ENCODE measurements at places on chromosomes 3 and 15.

GRCh38 chr3:153379516-153379915 is 217.5 kb downstream of the RAP2B start:
- DNase-seq = no peak

DNA sequence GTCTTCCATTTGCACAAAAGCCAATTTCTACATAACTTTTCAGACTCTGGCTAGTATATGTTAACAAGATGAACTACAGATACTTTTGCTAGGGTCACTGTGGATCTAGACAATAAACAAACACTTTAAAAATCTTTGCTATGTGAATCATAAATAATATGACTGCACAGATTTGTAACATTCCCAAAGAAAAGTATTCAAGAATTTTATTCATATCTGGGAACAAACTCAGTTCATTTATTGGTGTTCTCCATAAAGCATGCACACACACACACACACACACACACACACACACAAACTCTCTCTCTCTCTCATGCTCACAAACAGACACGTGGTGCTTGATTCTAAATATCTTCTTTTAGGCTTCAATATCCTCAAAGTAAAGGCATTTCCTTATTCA is 18.8 kb upstream of the THRB start:
- no peak for DNase-seq

GRCh38 chr15:37517191-37517895 is 417.0 kb upstream of the MEIS2 start:
- DNase-seq = no peak

DNA sequence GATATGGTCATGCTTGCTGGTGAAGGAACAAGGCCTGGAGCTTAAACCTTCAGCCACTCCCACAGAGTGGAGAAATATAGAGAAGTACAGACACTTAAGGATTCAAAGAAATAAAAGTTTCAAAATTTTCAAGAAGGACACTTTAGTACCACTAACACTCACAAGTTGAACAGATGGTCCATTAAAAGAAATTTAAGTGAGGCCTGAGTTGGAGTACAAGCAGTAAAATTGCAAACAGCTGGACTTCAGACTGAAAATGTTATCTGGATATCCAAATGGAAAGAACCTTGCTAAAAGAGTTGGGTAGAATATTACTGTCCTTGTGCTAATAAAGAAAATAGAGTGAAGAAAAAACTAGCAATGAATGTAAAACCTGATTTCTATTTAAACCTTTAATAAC is 397.1 kb upstream of the KCNMB2 start:
- no peak for DNase-seq

- DNase-seq = no peak
Observed at GRCh38 chr3:139197251-139197650, 146.6 kb upstream of the MRPS22 start.

DNA sequence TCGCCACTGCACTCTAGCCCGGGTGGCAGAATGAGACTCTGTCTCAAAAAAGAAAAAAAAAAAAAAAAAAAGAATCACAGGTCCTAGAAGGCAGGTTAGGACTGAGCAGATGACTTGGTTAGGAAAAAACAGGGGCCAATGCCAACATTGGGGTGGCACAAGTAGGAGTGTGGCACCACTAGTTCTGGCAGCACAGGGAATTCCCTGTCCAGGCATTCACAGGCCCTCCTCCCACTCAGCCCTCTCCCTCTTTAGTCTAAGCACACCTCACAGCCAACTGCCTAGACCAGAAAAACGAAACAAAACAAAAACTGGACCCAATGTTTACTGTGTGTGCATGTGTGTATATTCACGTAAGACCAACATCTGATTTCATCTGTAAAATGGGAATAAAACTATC is 10.5 kb downstream of the THOC7 start:
- no peak for DNase-seq

DNA sequence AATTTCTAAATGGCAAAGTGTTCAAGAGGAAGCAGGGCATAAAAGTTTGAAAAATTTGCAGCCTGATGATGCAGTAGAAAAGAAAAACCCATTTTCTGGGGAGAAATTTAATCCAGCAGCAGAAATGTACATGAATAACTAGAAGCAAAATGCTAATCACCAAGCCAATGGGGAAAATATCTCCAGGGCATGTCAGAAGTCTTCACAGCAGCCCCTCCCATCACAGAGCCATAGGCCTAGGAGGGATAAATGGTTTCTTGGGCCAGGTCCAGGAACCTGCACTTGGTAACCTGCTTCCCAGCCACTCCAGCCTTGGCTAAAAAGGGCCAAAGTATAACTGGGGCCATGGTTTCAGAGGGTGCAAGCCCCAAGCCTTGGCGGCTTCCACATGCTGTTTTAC is 22.6 kb downstream of the OSTN start:
- no peak for DNase-seq

- DNase-seq = no peak
Observed at GRCh38 chr15:47756872-47757271, 39.6 kb downstream of the SEMA6D start.

DNA sequence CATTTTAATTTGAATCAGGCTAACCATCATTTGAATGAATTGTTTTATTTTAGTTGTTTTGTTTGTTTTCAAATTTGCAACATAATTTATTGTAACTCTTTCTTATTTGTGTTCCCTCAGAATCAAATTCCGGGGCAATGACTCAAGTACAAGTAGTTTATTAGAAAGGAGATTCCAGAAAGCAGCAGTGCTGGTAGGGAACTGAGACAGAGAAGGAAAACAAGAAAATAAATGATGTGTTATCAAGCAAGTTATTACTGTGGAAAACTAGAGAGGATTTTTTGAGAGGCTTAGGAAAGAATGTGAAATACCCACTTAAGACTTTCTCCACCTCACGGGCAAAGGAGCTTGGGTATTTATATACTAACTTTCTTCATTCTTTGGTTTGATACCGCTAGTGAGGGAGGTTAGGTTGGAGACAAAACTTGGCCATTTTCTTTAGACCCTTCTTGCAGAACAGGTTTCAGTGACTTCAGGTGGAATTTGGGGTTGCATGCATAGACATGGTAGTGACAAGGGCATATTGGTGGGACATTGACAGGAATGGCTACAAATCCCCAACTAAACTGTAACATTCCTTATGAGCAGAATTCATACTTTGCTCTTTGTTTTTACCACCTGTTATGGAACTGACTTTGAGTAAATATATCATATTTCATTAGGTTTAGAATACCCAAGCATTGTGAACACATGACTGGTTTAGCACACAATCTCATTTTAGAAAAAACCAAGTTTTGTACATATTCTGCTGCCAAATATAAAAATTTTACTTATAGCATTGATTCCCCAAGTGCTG is 254.3 kb downstream of the ZBBX start:
- no peak for DNase-seq

GRCh38 chr3:157931517-157931916 is 174.7 kb downstream of the SHOX2 start:
- DNase-seq = no peak

GRCh38 chr15:43183270-43183669 is 1.9 kb upstream of the CCNDBP1 start:
- DNase-seq = no peak

DNA sequence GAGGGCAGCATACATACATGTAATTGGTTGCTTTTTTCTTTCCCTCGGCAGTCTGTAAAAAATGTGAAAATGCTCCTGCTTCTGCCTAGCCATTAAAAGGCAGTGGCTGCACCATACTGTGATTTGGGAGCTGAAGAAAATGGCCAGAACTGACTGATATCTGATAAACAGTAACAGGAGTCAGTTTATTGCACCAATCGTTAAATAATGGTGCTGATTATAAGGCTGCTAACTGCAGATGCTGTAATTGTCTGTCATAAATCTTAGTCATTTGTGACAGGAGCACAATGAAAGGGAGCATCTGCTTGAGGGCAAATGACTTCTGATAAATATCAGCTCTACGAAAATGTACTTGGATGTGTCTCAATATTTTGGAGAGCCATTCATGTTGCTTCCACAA is 263.1 kb upstream of the DNAJC19 start:
- DNase-seq = no peak

DNA sequence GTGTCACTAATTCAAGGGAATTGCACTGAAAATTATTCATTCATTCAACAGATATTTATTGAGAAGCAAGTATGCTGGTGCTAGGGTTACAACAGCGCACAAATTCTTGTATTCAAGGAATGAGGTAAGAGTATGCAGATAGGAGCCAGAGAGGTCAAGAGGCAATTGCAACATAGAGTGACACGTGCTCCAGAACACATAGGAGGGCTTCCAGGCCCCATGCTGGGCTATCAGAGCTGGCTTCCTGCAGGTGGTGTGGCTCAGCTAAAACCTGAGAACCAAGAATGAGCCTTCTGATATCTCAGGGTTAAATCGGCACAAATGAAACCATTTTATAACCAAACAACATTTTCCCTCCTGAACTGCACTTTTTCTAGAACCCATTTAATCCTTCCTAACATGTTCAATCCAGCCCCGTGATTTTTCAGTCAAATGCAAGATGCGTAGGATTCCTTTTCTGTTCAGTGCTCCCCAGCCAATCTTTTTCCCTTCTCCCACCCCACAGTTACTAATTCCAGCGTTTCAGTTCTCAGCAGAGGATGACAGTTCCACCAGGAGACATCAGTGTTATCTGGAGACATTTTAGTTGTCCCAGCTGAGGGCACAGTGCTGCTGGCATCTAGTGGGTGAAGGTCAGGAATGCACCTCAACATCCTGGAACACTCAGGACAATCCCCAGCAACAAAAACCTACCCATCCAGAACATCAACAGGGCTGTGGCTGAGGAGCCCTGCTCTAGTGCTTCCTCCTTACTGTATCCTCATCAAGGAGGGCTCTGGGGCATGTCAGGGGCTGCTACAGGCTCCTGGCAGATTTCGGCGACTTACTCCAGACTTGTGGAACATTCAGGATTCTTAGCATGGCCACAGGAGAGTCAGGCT is 13.1 kb downstream of the CCR5AS start:
- no peak for DNase-seq

DNA sequence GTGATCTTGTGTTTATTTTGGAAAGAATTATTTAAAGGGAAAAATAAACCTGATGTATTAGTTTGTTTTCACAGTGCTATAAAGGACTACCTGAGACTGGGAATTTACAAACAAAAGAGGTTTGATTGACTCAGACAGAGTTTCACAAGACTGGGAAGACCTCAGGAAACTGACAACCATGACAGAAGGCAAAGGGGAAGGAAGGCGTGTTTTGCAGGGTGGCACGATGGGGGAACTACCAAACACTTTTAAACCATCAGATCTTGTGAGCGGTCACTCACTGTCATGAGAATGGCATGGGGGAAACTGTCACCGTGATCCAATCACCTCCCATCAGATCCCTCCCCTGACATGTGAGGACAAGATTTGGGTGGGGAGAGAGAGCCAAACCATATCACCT is 87.0 kb downstream of the TP63 start:
- no peak for DNase-seq

GRCh38 chr3:19256313-19256712 is 108.0 kb downstream of the KCNH8 start:
- DNase-seq = no peak

Data from activated naive CD8-positive, alpha-beta T cell treated with anti-CD3 and anti-CD28 coated beads, Interleukin-2, amount 50 U/mL, for 16 hours (primary cell).